Hematopoietic multipotent progenitor cell treated with erythropoietin and hydrocortisone succinate and interleukin-3 and kit ligand, for 15 days (in vitro differentiated cells): ENCODE measurements at places on chromosomes 4 and X.

- DNase-seq: no peak
These were observed 691.5 kb upstream of the POU3F4 start for GRCh38 chrX:82816562-82816961.

DNA sequence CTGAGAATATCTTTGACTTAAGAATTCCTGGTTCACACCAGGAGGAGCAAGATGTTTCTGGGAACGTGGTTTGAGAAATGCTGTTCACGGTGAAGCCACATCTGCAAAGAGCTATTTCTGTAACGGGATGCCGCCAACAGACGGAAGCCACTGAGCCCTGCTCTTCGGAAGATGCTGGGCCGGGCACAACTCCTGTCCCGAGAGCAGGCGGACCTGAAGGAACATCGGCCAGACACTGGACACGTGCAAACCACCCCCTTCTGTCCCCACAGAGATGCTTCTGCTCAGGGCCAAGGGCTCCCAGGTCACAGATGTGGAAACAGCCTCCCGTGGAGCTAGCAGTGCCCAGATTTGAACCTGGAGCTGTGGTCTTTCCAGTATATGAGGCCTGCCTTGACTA, 24.3 kb downstream of the HMX1 start:
- no peak for DNase-seq

DNA sequence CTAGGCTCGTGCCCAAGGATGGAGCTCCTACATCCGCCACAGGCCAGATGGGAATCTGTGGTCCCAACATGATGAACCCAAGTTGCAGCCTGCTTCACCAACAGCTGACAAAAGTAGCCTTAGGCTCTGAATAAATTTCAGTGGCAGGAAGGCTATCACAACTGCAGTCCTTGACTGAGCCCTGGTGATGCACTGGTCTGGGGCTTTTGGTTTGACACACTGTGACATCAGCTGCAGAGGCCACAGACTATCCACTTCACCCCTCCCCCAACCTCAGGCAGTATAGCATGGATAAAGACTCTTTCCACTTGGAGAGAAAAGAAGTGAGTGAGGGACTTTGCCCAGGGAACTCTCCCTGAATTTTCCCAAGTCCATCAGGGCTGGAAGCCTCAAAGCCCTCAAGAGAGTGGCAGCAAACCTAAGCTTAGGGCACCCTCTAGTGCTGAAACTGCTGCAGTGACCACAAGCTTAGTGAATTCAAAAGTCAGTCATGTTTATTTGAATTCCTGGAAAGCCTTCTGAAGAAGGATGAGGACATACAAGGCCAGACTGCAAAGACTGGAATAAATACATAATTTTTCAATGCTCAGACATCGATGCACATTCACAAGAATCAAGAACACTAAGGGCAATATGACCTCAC, 135.0 kb upstream of the TENT5D start:
- DNase-seq: no peak

DNA sequence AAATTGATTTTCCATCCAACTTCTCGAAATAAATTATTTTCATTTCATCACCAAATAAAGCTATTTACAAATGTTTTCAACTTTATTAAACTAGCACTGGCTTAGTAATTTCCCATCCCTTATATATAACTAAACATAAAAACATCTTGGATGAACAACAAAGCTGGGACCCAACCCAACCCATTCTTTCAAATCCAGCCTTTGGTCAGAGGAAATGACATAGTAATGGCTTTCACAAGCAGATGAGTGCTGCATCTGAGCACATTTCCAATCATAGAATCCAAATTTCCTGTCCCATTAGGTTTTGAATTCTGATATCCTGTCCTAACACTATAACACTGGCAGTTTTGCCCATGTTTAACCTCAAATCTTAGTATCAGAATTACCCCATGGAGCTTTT, 7.9 kb upstream of the EMCN start:
- no peak for DNase-seq

- DNase-seq: no peak
These were observed 178.6 kb downstream of the ACTRT1 start for GRCh38 chrX:127873637-127874036.

- DNase-seq: no peak
These were observed 743 bp downstream of the NKAP start for GRCh38 chrX:119942831-119943184.

- no peak for DNase-seq
These were observed 81.7 kb downstream of the PCDH19 start for GRCh38 chrX:100328351-100328750.

- no peak for DNase-seq
These were observed 73.6 kb downstream of the EGF start for GRCh38 chr4:109985993-109986974.

- DNase-seq: no peak
These were observed 18.1 kb downstream of the CLTRN start for GRCh38 chrX:15646543-15646942.

DNA sequence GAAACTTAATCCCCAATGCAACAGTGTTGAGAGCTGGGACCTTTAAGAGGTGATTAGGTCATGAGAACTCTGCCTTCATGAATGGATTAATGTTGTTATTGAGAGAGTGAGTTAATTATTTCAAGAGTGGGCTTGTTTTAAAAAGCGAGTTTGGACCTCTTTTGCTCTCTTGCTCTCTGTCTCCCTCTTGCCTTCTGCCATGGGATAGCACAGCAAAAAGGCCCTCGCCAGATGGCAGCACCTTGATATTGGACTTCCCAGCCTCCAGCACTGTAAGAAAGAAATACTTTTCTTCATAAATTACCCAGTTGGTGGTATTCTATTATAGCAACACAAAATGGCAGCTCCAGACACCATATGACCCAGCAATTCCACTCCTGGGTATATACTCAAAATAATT, 7.0 kb upstream of the ATP6AP2 start:
- peak; percentile 64 for DNase-seq

GRCh38 chr4:174789657-174790056, 39.4 kb downstream of the GLRA3 start:
- no peak for DNase-seq

GRCh38 chr4:3193531-3194203, 55.3 kb upstream of the MSANTD1 start:
- peak; percentile 14 for DNase-seq

GRCh38 chr4:54050214-54050904, 14.0 kb downstream of the CHIC2 start:
- DNase-seq: no peak

- DNase-seq: no peak
These were observed 60.2 kb upstream of the RPS6KA6 start for GRCh38 chrX:84248226-84248625.
